ENCODE measurements at places on chromosomes 7 and 10.

DNA sequence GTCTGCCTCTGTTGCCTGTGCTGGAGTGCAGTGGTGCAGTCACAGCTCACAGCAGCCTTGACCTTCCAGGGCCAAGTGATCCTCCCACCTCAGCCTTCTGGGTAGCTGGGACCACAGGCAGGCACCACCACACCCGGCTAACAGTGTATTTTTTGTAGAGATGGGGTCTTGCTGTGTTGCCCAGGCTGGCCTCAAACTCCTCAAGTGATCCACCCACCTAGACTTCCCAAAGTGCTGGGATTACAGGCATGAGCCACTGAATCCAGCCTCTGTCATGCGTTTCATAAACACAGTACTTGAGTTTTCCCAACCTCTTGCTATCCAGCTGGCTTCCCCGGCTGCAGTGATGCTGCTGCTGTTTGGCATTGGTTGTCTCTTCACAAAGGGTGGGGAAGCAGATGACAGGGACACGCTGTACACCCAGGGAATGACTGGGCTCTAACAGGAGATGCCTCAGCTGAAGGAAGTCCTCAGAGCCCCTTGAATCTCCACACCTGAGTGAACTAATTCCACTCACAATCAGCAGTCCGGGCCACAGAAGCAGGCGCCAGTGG is 191.5 kb downstream of the DIP2C start:
- DNase-seq, result no peak

DNA sequence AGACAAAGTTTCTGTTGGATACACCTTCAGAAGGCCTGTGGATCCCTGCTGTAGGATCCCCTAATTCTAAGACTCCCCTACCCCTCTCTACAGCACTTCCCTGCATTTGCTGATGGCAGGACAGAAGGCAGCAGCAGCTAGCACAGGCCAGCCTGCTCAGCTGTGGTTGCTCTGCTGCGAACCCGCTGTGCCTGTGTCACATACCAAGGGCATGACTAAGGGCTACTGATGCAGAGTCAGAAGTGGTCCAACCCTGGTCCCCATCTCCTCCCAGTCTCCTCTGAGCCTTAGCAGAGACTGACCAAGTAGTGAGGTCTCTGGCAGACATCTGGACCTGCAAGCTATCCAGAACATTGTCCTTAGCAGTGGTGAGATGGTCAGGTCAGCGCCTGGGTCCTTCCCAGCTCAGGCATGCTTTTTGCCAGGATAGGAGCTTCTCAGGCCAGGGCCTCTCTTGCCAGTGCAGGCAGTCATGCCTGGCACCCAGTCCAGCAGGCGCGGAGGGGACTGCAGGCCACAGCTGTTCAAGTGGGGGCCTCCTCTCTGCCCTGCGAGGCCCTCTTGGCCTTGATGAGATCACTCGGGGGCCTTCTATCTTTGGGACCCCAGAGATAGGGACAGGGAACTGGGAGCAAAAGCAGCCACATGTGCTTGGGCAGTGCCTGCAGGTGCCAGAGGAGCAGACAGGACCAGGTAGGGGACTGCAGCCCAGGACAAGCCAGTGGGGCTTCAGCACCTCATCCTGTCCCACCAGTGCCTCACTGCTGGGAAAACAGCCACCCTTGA is 146.4 kb downstream of the ZNF248 start:
- DNase-seq, result no peak

- no peak for DNase-seq
Measured at GRCh38 chr7:74015670-74016069, 12.3 kb upstream of the ELN start.

- no peak for DNase-seq
Measured at GRCh38 chr7:39826166-39826565, 123.9 kb upstream of the CDK13 start.

- peak; percentile 69 for DNase-seq
Measured at GRCh38 chr10:3043512-3044368, 23.6 kb upstream of the PFKP start.

DNA sequence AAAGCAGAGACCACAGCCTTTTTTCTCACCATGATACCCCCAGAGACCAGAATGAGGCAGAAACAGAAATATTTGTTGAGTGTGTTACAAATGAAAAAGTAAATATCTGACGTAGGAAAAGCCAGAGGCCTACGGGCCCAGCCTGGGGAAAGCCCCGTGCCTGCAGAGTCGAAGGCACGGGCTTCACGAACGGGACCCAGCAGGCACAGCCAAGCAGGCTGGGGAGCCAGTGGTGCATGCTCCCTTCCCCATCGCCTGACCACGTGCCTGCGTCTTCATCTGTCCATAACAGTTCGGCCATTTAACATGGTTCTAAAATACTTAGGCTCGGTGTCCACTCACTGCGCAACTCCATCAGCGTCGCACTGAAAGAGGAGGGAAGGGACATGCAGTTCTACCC is 50.8 kb downstream of the SLIT1 start:
- DNase-seq, result no peak

GRCh38 chr7:142089035-142089434 is 22.5 kb upstream of the MGAM2 start:
- no peak for DNase-seq

Measured in MV-4-11 (cell line).